ENCODE measurements at places on chromosomes 3 and 15.

- DNase-seq = no peak
Observed at GRCh38 chr3:5258526-5258925, 71.0 kb downstream of the EDEM1 start.

DNA sequence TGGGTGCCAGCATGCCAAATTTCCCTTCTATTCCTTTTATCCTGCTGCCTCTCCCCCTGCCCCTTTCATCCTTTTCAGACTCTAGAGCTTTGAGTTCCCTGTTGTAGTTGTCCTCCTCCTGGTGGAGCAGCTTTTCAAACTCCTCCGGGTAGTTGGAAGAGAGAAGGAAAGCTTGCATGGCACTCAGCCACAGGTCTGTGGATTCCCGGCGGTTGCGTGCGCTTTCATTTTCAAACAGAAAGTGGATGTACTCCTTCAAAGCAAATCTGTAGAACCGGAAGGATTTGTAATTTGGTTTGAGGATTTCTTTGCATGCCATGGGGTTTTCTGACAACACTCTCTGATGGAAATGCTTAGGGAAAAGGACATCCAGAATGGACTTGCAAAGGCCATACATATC, 68.1 kb upstream of the DCLK3 start:
- DNase-seq = no peak

DNA sequence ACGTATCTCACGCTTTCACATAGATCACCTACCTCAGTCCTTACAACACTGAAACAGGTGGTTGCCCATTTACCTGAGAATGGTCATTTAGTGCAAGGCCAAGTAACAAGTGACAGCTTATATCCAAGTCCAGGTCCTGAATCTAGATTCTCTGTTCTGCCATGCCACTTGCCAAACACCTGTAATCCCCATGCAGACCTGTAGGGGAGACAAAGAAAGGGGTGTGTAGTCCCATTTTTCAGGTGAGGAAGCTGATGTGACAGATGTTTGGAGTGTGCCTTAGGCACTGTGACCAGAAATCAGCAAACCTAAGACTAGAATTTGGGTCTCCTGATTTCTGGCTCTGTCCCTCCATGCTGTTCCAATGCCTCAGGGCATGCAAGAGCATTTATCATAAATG, 12.7 kb downstream of the ZNF35 start:
- DNase-seq = no peak

- DNase-seq = no peak
Observed at GRCh38 chr15:75682181-75683135, 30.2 kb downstream of the CSPG4 start.

GRCh38 chr3:190320594-190321362, 1.5 kb downstream of the CLDN1 start:
- DNase-seq = no peak

- DNase-seq = no peak
Observed at GRCh38 chr3:30611613-30612436, 5.4 kb downstream of the TGFBR2 start.

DNA sequence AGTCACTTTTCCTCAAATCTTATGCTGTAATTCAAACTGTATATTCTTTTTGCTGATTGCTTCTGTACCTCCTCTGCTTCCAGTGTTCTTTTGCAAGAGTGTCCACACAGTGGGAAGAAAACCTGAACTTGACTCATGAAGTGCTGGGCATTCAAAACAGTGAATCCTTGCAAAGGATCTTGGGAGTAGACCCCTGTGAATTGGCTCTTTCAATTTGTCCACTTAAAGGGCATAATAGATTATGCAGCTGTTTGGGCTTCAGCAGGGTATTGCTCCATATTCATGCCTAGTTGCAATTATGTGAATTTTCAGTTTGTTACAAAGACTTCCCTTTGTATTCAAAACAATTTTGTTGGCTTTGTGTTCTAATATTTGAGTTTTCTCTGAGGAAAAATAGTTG, 11.4 kb downstream of the ZFAND6 start:
- DNase-seq = no peak

DNA sequence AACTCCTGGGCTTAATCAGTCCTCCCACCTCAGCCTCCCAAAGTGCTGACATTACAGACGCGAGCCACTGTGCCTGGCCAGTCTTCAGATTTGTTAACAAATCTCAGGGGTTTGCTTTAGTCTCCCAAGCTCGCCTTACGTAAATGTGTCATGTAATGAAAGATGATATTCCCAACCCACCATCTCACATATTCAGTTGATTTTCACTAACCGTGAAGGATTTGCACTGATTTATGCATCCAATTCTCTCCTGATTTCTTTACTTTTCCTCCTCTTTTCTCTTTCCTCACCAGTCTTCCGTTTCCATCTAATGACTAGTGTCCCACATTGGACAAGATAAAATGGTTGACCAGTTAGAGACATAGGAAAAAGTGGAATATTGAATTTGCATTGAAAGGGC, 72.6 kb downstream of the TCF12 start:
- no peak for DNase-seq

GRCh38 chr3:117562000-117562399, 852.4 kb downstream of the TUSC7 start:
- no peak for DNase-seq

- no peak for DNase-seq
Observed at GRCh38 chr15:69388260-69388705, 25.9 kb upstream of the KIF23 start.

DNA sequence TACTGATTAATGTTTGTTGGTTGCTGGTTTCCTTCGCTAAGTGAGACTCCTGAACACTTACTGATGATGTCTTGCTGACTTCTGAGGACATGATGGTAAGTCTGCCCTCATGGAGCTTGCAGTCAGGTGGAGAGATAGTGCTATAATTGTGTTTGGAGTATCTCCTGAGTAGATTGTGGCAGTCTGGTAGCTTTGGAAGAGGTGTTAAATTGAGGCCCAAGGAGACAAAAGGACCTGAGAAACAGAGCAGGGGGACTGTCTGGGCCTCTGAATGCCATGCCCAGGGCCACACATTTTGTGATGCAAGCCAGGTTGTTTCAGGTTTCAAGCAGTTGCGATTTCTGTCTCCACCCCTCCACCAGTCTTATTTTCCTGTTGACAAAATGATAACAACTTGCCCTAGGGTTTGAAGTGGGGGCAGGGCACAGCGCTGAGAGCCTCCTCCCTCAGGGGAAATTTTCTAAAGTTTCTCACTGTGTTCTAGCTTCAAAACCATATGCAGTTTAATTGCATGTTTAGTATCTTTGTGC, 16.7 kb downstream of the SMAD3 start:
- no peak for DNase-seq

DNA sequence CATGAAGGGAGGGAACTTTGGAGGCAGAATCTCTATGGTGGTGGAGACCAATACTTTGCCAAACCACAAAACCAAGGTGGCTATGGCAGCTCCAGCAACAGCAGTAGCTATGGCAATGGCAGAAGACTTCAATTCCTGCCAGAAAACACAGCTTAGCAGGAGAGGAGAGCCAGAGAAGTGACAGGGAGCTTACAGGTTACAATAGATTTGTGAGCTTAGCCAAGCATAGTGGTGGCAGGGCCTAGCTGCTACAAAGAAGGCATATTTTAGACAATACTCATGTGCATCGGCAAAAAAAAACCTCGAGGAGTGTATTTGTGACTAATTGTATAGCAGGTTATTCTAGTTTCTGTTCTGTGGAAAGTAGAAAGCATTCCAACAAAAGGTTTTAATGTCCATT, 6.4 kb upstream of the CSTA start:
- DNase-seq = no peak

DNA sequence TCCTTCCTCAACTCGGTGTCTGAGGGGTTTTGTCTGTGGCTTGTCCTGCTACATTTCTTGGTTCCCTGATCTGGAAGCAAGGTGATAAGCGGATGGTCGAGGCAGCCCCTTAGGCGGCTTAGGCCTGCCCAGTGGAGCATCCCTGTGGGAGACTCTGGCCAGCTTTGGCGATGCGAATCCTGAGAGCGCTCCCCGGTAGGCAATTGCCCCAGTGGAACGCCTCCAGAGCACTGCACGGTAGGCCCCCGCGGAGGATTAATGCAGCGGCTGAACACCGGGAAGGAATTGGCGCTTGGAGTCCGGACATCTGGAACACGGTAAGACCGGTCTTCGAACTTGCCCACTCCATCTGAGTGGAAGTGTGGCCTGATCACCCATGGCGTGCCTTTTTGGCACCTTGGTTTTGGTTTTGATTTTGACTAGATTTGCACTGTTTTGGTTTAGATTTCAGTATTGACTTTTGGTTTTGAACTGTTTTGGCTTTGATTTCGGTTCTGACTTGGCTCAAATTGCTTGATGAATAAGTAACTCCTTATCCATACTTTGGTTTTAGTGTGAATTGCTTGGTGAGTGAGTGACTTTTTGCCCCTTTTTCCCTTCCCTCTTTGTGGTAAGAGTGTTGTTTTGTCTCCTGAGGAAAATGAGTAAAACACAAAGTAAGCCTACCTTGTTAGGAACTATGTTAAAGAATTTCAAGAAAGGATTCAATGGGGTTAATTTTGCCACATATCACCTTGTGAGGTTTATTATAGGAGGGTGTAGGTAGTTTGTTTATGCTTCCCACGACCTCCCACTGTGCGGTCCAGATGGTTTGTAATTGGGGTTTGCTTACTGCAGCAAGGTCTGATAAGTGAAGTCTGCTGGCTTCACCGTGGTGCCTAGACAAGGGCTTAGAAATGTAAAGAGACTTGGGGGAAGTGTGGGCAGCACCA, 27.1 kb upstream of the GPR156 start:
- no peak for DNase-seq

Data from left renal cortex interstitium (tissue), 4 donors.